Stimulated activated CD8-positive, alpha-beta memory T cell treated with anti-CD3 and anti-CD28 coated beads, Interleukin-12 subunit alpha, Interleukin-12 subunit beta, amount 100 ng/mL, for 1 hour (primary cell): ENCODE measurements at places on chromosomes 13 and 19.

- DNase-seq, result no peak
Measured at GRCh38 chr13:19860884-19861655, 2.4 kb downstream of the ZMYM5 start.

- DNase-seq, result no peak
Measured at GRCh38 chr19:49489601-49490167, 2.3 kb downstream of the RPL13A start.

DNA sequence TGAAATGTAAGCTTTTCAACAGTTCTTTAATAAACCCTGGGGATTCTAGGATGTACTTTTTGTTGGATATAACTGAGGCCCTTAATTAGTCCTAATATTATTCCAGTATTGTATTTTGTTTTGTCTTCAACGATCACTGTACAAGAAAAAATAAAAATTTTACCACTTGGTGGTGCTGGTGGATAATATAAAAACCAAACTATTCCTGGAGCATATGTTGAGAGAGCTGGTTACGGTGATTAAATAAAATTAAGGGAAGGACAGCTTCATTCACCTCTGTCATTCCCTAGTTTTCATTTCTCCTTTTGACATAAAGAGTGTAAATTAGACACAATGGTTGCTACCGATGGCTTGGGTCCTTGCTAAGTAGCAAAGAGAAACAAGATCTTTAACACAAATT is 598.6 kb upstream of the PCDH20 start:
- DNase-seq, result no peak

DNA sequence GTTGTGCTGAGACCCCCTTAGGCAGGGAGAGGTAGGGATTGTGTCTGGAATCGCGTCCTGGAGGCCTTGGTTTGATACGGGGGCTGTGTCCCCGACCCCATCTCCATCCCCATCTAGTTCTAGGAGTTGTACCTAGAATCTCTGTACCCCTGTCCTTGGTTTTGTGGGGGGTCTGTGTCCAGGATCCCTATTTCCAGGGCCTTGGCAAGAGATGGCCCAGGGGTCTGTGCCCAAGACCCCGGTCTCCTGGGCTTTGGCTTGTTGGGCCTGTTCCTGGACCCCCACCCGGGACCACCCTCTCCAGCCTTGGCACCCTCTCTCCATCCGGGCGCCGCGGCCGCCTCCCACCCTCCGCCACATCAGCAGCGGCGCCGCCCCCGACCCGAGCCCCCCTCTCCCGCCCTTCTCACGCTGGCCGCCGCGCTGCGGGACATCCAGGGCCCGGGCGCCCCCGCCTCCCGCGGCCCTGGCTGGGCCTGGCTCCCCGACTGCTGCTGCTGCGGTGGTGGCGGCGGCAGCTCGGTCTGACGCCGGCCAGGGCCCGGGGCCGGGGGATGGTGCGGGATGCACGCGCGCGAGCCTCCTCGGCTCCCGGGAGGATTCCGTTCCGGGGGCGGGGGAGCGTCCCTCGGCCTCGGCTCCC is at the start of gene NUMBL:
Gene NUMBL (minus strand): TSS at position 602 of the 643 bp plus-strand sequence. CDS start 168 bp downstream, at position 434.
- no peak for DNase-seq

GRCh38 chr13:29702912-29703351 is 107.4 kb upstream of the SLC7A1 start:
- DNase-seq, result no peak

- DNase-seq, result no peak
Measured at GRCh38 chr13:94548382-94548781, 47.6 kb downstream of the TGDS start.

- no peak for DNase-seq
Measured at GRCh38 chr13:49560270-49561061, 24.9 kb downstream of the RCBTB1 start.

DNA sequence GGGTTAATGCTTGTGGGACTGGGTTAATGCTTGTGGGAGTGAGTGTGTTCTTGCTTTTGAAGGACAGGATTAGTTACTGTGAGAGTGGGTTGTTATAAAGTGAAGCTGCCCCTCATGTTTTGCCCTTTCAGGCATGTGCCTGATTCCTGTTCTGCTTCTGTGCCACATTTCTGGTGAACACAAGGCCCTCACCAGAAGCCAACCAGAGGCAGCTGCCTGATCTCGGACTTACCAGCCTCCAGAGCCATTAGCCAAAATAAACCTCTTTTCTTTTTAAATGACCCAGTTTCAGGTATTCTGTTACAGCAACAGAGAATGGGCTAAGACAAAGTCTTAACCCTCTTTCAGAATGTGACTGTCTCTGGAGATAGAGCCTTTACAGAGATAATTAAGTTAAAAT is 113.3 kb upstream of the TMTC4 start:
- DNase-seq, result no peak

- DNase-seq, result no peak
Measured at GRCh38 chr13:23020246-23020843, 160.4 kb upstream of the SGCG start.

DNA sequence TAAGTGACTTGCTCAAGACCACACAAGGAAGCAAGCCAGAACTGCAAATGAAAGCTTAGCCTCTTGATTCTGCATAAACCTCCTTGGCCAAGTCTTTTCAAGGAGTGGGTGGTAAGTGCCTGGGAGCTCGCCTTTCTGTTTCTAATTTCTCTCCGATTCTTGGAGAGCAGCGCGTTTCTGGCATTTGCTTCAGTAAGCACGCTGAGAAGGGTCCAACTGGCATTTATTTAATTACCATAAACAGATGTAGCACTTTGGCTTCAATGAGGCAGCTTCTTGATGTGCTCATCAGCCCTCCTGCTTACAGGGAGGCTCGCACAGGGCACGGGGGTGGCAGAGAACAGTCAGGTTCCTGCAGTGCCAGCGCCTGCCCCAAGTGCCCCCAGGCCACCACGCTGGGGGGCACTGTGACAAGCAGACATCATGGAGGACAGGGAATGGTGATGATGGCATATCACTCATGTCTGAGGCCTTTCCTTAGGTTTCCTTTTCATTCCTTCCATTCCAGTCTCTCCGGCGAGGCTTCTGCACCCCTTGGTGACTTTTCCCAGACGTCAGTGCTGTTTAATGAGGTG is 13.3 kb downstream of the SIAH3 start:
- no peak for DNase-seq

GRCh38 chr13:56718791-56719190 is 421.9 kb upstream of the PRR20A start:
- DNase-seq, result no peak

DNA sequence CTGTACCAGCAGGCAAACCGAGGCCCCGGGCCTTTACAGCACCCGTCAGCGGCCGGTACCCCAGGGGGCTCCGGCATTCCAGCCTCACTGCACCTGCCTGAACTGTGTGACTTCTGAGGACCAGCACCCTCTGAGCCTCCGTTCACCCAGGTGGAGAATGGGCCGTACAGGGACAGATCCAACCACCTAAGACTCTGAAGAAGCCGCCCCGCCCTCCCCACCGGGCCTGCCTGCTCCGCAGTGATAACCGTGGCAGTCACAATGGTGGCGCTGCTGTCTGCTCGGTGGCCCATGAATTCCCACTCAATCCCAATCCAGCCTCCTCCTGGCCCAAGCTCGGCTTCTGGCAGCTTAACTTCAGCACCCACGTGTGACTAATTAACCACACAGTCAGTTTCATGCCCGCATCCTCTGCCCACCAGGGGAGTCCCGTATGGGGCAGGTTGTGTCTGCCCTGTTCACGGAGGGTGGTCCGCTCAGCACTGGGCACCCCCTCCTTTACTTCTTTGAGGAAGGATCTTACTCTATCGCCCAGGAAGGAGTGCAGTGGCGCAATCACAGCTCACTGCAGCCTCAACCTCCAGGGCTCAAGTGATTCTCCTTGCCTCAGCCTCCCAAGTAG is 3.4 kb downstream of the TCF3 start:
- no peak for DNase-seq

- no peak for DNase-seq
Measured at GRCh38 chr19:10471909-10472308, 31.2 kb downstream of the KEAP1 start.

GRCh38 chr19:2478278-2478755 is 2.4 kb downstream of the GADD45B start:
- DNase-seq, result no peak

- no peak for DNase-seq
Measured at GRCh38 chr13:112699322-112699918, 9.6 kb downstream of the ATP11A start.

- DNase-seq, result no peak
Measured at GRCh38 chr13:48142436-48142835, 47.5 kb upstream of the MED4 start.

DNA sequence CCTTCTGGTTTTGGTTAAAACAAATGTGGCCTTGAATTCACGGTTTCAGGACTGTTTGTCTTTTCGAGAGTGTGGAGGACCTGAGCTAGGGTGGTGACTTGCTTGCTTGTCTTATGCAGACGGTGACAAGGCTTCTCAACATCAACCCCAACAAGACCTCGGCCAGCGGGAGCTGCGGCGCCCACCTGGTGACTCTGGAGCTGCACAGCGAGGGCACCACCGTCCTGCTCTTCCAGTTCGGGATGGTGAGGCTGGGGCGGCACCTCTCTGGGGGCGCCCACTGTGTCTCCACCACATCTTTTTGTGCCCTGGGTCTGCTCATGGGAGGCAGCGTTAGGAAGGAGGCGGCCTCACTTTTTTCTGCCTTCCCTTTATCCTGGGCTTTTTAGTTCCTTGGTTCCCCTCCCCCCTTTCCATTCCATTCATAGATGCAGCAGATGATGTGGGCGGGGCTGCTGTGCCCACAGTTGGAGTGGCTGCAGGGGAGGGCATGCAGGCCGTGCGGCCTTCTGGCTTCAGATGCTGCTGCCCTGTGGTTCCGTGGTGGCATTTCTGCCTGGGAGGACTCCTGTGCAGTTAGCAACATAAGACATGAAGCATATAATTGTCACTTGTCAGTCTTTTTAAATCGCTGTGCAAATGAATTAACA is 23.3 kb downstream of the LAMP1 start:
- no peak for DNase-seq

GRCh38 chr13:22399801-22400420 is 729.0 kb downstream of the FGF9 start:
- DNase-seq, result no peak

DNA sequence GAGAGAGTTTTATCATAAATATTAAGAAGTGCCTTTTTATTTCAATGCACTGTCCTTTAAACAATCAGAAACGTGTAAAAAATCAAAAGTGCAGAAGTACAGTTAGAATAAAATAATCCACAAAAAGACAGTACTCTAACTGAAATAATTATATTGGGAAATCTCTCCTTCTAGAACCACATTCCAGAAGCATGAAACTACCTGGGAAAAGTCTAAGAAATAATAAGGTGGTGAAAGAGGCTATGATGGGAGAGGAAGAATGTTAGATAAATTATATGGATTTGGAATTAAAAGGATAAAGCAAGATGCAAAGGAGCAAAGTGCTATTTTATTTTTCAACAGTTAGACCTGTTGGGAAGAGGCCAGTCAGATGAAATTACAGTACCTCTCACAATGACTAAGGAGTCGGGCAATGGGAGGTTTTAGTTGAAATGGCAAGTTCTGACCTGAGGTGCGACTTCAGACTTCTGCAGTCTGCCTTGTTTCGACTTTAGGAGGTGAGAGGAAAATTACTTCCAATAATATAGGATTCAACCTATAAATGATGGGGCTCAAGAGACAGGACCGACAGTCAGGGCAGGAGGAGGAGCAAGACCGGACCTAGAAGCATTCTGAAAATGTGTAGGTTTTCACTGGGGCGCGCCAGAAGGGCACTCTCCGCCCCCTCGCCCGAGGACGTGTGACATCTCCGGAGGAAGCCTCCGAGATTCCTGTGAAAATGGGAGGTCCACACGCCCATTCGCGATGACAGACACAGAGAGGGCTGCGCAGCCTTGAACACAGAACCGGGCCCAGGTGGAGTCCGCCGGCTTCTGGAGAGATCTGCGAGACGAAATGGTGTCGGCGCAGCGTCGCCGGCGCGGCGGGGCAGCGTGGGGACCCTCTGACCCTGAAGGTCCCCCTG is 717 bp downstream of the SPRYD7 start:
- DNase-seq, result peak; percentile 4

GRCh38 chr13:91520952-91521351 is 122.5 kb downstream of the GPC5 start:
- DNase-seq, result no peak

DNA sequence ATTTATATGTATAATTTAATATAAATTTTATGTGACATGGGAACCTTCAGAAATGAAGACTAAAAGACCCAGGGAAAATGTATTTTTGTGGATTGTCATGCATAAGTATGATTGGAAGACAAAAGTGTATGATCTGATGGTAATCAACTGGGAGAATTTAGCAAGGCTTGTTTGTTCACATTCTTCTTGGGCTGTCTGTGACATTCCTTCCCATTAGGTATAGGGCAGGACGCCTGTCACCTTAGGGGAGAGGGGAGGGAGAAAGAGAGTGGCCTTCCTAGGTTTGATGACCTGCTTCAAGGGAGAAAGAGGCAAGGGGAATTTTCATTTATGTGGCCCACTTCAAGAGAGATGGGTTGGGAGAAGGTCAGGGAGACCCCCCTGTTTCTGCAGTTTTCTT is 22.4 kb downstream of the PIBF1 start:
- DNase-seq, result no peak

- no peak for DNase-seq
Measured at GRCh38 chr13:23201870-23202269, 21.1 kb downstream of the SGCG start.

- DNase-seq, result no peak
Measured at GRCh38 chr13:92769046-92769445, 457.6 kb upstream of the GPC6 start.

- DNase-seq, result no peak
Measured at GRCh38 chr19:11570039-11570462, 7.4 kb downstream of the ACP5 start.

DNA sequence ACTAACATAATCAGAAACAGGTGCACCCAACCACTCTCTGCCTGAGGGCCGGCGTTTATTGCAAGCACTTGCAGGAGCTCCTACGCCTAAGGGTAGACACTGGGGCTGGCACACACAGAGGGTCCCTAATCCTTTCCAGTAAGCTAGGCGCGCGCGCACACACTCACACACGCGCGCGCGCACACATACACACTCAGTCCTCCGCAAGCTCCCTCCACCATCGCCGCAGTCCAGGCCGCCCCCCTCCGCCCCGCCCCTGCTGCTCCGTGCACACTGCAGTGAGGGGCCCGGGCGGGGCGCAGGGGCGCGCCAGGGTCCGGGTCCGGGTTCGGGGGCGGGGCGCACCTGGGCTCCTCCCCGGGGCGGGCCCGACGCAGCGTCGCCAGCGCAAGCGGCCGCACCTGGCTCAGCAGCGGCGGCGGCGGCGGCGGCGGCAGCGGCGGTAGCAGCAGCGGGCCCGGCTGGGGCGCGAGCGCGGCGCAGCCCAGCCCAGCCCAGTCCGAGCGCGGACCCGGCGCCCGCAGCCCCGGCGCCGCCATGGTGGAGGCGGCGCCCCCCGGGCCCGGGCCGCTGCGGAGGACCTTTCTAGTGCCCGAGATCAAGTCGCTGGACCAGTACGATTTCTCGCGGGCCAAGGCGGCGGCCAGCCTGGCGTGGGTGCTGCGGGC is at the start of gene CAMSAP3:
Gene CAMSAP3 (plus strand): TSS at position 398 of the 668 bp plus-strand sequence. CDS start 140 bp downstream, at position 538.
- no peak for DNase-seq

GRCh38 chr13:108361769-108362168 is 92.3 kb downstream of the TNFSF13B start:
- no peak for DNase-seq

DNA sequence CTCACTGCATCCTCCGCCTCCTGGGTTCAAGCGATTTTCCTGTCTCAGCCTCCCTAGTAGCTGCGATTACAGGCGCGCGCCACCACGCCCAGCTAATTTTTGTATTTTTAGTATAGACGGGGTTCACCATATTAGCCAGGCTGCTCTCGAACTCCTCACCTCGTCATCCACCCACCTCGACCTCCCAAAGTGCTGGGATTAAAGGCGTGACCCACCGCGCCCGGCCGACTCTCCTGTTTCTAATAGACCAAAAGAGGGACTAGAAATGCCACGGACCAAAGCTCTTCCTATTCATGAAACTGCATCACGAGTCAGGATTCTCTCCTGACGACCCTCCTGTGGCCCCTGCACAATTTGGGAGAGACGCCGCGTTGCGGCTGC is 563 bp downstream of the ZNF43 start:
- no peak for DNase-seq
